ENCODE measurements at places on chromosomes 12 and 14.

DNA sequence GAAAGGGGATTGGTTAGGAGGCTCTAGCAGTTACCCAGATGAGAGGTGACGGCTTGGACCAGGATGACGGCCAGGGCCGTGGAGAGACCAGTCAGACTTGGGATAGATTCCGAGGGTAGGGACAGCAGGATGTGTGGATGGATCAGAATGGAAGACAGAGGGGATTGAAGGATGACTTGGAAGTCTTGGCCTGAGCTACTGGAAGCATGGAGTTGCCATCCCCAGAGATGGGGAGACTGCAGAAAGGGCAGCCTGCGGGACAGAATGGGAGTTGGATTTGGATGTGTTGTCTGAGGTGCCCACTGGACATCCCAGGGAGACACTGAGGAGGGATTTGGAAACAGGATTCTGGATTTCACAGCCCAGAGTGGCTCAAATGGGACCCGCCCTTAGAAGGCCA, 102.3 kb downstream of the CALM1 start:
- no peak for DNase-seq

GRCh38 chr12:18907127-18907526, 169.2 kb downstream of the CAPZA3 start:
- peak; percentile 49 for DNase-seq

DNA sequence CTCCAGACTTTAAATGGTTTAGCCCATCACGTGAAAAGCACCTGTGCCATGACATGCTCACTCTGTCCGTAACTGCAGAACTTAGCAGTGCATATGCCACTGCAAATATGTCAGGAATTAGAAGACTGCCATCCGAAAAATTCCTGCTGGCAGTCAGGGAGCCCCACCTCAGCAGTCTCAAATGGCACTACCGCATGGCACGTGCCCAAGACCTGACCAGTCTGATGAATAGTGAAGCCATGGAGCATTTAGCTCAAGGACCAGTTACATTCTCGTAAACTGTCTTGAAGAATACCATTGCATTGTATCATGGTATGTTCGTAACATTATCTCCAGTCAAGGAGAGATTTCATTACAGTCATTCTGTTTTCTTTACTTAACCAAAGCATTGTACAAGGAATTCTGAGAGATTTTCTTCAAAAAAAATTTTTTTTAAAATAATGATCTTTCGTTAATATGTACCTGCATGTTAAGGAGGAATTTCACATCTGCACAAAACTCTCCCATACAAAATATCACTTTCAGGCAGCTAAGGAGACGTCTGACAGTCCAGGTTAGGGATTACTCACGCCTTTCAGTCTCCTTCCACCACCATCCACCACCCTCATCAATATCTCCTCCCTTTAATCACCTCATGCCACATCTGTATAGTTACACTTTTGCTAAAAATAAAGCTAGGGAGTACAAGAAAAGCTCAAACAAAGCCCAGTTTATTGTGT, 138.5 kb downstream of the ANO2 start:
- peak; percentile 50 for DNase-seq

GRCh38 chr14:91065266-91065665, 4.8 kb upstream of the RPS6KA5 start:
- DNase-seq = peak; percentile 49

GRCh38 chr12:32419520-32419960, 20.2 kb downstream of the FGD4 start:
- DNase-seq = peak; percentile 36

DNA sequence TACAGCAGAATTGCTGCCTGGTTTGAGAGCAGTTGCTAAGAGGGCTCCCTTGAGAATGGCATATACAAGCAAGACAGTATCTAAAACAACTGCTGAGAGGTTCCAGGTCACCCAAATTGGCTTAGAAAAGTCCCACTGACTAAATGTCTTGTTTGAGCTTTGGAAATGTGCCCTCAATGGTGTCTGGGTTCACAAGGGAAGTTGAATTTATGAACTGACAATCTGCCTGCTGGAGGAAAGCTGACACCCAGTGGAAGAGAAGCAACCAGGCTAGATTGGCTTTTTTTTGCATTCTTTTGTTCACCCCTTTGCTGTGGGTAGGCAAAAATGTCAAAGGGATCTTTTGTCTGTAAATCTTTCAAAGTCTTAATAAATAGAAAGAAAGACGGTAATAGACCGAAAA, 44.6 kb upstream of the NPFF start:
- DNase-seq = no peak

GRCh38 chr14:100065942-100066574, 836 bp downstream of the EVL start:
- DNase-seq = peak; percentile 45

GRCh38 chr12:116631619-116632018, 72.4 kb downstream of the MAP1LC3B2 start:
- no peak for DNase-seq

GRCh38 chr12:95073698-95074520, 491 bp upstream of the NR2C1 start:
- no peak for DNase-seq

DNA sequence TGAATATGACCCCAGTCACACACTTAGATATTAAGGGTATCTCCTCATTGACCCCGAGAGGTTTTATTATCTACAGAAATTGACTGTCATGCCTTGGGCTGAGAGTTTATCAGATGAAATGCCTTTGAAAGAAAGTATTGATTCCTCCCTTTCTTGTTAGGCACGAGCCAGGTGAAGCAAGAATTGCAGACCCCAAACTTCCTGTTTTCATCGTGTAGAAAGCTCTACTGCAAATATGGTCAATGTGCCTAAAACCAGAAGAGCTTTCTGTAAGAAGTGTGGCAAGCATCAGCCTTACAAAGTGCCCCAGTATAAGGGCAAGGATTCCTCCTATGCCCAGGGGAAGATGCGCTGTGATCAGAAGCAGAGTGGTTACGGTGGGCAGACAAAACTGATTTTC, 143.9 kb upstream of the FUT8 start:
- no peak for DNase-seq

DNA sequence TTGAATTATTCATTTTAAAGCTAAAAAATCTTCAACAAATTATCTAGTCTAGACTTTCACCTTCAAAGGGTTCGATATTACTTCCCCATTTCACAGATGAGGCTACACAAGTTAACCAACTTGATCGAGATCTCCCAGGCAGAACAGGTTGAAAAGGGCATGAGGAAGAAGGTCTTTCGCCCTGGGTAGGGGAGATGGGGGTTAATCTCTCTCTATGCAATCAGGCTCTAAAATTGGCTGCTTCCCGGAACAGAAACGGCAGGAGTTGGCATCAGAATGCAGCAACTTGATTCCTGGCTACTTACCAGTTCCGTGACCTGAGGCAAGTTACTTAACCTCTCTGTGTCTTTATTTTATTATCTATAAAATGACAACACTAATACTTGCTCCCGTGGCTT, 2.4 kb upstream of the CISTR start:
- DNase-seq = no peak

- DNase-seq = no peak
Observed at GRCh38 chr12:130783110-130783715, 55.8 kb downstream of the STX2 start.

- no peak for DNase-seq
Observed at GRCh38 chr12:118359541-118359915, 13.2 kb downstream of the TAOK3 start.

All from femur (tissue), 1 donor.